ENCODE measurements at places on chromosomes 12 and 14.

DNA sequence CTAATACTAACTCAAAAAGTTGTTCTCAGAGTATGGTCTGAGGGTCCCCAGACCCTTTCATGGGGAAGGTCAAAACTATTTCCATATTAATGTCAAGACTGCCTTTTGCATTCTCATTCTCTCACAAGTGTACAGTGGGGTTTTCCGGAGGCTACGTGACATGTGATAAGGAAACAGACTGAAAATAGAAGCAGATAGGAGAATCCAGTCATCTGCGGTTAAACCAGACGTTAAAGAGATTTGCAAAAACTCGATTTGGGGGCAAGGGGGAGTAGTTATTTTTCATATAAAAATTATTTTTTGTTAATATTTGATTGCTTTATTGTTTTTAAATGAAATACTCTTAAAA is 1.0 kb upstream of the NAP1L1 start:
- DNase-seq = no peak

DNA sequence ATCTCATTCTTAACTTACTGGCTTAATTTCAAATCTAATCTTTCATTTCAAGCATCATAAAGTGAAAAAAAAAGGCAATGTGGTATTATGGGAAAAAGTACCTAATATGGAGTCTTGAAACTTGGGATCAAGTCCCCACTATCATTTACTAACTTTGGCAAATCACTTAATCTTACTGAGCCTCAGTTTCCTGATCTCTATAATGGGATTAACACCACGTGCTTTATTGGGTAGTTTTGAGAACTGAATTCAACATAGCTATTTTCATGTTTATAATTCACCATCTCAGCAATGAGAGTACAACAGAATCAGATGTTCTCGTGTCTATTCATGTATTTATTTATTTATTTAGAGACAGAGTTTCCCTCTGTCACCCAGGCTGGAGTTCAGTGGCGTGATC is 78.3 kb downstream of the NTN4 start:
- no peak for DNase-seq

DNA sequence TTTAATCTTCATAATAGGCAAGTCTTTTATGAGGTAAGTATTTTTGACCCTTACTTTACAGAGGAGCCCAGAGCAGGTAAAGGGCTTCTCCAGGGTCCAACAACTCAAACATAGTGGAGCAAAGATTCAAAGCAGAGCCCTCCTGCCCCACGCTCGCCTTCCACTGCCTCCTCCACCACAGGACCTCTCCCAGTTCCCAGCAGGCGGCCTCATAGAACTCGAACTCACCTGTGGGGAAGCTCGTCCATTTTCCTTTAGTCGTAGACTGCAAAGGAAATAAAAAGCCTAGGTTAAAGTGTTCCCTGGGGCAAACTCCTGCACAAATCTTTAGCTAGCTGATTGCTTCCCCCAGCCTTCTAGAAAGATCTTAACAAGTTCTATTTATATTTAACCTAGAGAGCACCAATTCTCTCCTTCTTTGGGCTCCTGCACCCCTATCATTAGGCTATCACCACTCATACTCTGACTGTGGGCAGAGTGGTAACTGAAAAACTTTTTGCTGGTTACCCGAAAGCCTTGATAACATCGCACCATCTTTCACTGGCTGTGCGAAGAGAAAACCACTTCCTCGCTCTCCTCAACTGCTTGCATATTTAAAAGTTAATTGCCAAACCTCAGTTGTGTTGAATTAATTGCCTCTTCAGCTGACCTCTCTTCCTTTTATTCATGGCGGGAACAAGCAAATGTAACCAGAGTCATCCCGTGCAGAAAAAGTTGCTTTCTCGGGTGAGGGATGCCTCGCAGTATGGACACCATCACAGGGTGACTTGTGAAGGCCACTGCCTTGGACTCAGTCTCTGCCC is 299.6 kb downstream of the DPF3 start:
- no peak for DNase-seq

DNA sequence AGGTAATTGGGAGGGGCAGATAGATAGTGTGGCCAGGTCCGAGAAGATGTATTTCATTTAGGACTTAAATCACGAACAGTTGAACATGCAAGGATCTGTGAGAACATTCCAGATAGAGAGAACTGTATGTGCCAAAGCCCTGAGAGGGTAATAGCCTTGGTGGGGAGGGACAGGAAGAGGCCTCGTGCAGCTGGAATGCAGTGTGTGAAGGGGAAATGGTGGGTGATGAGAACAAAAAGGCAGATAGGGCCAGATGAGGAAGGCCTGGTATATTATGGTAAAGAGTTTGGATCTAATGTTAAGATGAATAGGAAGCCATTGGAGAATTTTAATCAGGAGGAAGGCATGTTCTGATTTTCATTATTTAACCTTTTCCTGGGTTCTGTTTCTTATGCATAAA is 136.3 kb downstream of the TPH2 start:
- DNase-seq = no peak

GRCh38 chr12:3667485-3667884 is 85.4 kb downstream of the CRACR2A start:
- no peak for DNase-seq
